ENCODE measurements at places on chromosomes 3 and 15.
A peak's percentile ranks its signal among the peaks of the same experiment; 100 is the strongest.

- no peak for DNase-seq
These were observed 374.6 kb upstream of the CFAP20DC start for GRCh38 chr3:59424268-59425010.

DNA sequence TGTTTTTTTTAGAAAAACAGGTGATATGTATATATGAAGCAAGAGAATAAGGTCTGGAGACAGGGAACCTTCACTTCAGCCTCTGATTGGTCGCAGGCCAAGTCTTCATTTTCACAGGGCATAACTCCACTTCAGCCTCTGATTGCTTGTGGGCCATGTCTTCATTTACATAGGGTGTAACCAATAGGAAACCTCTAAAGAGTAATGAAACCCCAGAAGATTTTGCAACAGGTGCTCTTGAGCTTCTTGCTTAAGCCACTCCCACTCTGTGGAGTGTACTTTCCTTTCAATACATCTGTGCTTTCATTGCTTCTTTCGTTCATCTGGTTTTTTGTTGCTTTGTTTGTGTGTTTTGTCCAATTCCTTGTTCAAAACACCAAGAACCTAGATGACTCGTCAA is 22.6 kb upstream of the SCG3 start:
- no peak for DNase-seq

GRCh38 chr15:89654847-89655805 is at the start of gene KIF7:
Gene KIF7, minus strand, starts transcription at chr15:89655467. Its CDS starts 2,537 bp downstream, at chr15:89652930.
- DNase-seq = peak; percentile 75

DNA sequence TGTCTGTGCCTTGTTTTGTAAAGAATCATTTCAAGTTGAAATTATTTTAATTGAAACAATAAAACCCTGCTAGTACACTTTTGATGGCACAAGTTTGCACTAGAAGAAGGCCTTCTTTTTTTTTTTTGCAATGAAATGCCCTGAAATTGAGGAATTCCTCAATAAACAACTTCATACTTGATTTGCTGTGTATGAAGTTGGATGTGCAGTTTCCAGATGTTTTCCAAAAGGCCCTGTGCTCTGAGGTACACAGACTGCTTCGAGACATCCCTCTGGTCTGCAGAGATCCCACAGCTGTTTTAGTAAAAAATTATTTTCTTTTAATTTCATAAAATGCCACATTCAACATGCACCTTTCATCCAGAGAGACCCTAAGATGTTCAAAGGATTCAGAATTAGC is 48.9 kb downstream of the HES1 start:
- no peak for DNase-seq

DNA sequence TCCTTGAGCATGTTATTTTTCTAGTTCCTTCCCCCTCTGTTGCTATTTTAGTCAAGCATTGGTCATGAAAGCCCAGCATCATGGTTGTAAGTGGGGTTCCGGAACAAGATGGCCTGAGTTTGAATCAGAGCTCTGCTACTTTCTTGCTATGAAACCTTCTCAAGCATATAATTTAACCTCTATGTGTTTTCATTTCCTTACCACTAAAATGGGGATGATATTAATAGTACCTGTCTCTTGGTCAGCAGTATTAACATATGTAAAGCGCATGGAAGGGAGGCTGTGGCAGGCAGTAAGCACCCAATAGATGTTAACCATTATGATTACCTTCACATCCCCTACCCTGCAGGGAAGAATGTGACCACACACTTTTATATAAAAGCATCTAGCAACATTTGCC is 14.3 kb upstream of the SPRED1 start:
- no peak for DNase-seq

DNA sequence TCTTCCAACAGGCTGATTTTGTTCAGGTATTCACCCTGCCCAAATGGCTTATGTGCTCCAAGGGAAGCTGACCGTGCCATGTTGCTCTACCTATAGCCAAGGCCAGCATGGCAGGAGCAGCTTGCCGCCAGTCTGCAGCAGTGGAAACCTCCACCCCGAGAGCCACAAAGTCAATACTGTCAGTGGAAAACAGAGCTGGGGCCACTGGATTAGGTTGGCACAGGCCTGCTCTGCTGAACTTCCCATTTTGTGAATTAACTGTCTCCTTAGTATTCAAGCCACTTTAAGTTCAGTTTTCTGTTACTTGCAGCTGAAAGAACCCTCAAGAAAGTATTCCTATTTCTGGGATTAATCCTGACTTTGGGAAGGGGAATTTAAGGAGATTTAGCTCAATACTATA is 63.8 kb upstream of the XCR1 start:
- DNase-seq = no peak

DNA sequence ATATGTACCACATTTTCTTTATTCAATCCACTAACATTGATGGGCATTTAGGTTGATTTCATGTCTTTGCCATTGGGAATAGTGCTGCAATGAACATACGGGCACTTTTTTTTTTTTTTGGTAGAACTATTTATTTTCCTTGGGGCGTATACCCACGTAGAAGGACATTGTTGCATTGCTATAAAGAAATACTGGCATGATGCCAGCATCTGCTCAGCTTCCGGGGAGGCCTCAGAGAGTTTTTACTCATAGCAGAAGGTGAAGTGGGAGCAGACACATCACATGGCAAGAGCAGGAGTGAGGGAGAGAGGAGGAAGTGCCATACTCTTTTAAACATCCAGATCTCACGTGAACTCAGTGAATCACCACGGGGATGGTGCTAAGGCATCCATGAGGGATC is 197.0 kb downstream of the SQOR start:
- no peak for DNase-seq

- DNase-seq = no peak
These were observed 31.8 kb downstream of the IRAK2 start for GRCh38 chr3:10196389-10197052.

GRCh38 chr3:7733933-7734332 is 767.7 kb upstream of the LMCD1 start:
- no peak for DNase-seq

DNA sequence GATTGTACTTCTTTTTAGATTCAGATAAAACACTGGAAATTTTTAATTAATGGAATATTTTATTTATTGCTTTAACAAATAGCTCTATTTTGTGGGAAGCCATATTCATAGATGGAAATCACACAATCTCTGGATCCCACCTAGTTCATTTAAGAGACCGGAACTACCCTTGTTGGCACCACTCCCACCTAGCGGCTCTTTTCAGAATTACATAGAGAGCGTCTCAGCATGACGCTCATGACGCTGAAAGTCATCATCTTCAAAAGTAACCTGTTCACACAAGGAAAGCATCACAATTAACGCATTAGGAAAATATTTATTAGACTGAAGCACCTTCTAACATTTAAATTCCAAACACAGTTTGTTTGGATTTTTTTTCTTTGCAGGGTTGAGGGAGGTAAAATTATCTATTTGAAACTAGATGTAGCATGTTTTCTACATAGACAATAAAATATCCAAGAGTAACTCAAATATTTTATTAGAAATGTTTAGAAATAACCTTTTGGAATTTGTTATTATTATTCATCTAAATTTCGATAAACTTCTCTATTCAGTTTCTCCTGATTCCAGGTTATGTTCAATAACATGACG is 214.9 kb upstream of the ARRDC4 start:
- peak; percentile 17 for DNase-seq

- DNase-seq = no peak
These were observed 22.3 kb upstream of the PLXNA1 start for GRCh38 chr3:126960604-126960995.

DNA sequence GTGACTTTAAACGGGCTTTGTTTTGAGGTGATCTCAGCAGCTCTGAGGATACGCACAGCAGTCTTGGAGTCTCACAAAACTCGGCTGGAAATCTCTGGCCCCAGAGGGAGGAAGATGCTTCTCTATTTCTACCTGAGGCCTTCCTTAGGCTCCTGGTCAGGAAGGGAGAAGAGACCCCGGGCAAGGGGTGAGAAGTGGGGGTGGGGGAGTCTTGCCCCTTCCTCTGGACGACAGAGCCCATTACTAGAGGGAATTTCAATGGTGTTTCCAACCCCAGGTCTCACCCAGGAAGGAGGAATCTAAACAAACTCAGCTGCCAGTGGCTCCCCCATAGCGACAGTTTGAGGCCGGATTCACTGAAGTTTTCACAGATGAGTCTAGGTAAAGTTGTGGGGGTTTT is 37.4 kb upstream of the PCSK6 start:
- DNase-seq = no peak

DNA sequence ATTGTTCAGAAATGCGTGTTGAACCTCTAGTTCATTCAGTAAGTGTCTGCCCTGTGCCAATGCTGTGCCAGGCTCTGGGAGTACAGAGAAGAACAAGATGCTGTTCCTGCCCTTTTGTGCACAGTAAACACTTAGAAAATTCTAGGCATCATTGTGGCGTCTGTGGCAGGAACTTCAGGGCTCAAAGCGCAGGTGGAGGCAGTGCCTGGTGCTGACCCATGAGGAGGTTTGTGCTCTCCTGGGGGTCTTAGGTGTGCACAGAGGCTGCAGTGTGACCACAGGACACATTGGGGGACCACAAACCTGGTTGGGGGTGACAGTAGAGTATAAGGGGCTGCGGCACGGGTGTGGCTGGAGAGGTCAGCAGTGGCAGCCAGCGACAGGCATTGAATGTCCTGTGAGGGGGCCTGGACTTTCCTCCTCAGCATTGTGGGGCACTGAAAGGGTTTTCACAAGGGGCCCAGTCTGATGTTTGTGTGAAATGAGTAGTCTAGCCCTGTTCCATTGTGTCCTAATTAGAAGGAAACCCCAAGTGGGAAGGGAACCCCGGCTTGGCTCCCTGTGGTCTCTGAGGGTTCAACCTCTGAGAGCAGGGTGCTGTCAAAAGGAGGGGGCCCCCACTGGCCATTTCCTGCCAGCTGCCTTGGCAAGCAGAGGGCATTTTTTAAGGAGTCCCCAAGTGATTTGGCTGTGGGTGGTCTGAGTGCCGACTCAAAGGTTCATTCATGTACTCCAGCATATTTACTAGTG is 20.9 kb downstream of the MRAS start:
- no peak for DNase-seq

DNA sequence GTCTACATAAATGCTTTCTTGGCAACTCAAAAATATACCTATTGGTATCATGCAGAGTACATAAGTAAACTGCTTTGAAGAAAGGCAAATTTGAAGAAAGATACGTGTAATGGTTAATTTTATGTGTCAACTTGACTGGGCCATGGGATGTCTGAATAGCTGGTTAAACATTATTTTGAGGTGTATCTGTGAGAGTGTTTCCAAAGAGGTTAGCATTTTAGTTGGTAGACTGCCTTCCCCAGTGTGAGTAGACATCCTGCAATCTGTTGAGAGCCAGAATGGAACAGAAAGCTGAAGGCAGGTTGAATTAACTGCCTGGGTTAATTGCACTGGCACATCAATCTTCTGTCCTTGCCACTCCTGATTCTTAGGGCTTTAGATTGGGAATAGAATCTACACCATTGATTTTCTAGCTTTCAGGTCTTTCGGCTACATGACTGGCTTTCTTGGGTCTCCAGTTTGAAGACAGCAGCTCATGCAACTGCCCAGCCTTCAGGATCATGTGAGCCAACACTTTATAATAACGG is 98.3 kb downstream of the CMSS1 start:
- no peak for DNase-seq

- no peak for DNase-seq
These were observed 27.6 kb downstream of the OPA1 start for GRCh38 chr3:193620650-193621049.

DNA sequence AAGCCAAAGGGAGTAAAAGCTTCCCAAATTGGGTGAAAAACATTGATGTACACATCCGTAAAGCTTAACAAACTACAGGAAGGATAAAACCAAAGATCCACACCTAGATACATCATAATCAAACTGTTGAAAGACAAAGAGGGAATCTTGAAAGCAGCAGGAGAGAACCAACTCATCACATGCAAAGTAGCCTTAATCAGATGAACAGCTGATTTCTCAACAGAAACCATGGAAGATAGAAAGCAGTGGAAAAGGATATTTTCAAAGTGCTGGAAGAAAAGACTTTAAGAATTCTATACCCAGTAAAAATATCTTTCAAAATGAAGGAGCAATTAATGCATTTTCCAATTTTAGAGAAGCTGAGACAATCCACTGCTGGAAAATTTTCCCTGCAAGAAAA is 36.8 kb downstream of the CHRNA7 start:
- no peak for DNase-seq

- no peak for DNase-seq
These were observed 107.2 kb upstream of the RASGRP1 start for GRCh38 chr15:38671675-38672254.

GRCh38 chr15:79474252-79474651 is 42.1 kb downstream of the MINAR1 start:
- DNase-seq = no peak

DNA sequence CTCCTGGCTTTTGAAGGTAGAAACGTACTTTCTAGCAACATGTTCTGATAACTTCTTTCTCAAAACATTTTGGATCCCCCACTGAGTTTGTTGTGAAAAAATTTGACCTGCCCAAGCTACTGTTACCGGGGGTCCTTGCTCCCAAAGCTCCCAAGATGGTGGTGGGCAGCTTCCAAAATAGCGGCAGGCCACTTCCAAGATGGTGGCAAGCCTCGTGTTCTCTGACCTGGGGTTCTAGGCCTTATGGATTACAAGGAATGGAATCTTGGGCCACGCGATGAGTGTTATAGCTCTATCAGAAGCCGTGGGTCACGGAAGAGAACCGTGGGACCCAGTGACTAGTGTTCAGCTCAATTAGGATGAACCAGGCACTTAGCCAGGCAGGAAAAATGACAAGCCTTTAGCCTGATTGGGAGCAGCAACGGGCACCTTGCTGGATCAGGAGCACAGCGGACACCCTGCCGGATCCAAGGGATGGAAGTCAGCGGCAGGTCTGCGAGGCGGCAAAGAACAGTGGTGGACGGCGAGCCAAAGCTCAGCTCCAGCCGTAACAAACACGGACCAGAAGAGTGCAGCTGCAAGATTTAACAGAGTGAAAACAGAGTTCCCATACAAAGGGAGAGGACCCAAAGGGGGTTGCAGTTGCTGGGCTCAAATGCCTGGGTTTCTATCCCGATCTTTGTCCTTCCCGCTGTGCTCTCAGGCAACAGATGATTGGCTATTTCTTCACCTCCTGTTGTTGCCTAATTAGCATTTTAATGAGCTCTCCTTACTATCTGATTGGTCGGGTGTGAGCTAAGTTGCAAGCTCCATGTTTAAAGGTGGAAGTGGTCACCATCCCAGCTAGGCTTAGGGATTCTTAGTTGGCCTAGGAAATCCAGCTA is 133.3 kb downstream of the WDR72 start:
- DNase-seq = no peak

DNA sequence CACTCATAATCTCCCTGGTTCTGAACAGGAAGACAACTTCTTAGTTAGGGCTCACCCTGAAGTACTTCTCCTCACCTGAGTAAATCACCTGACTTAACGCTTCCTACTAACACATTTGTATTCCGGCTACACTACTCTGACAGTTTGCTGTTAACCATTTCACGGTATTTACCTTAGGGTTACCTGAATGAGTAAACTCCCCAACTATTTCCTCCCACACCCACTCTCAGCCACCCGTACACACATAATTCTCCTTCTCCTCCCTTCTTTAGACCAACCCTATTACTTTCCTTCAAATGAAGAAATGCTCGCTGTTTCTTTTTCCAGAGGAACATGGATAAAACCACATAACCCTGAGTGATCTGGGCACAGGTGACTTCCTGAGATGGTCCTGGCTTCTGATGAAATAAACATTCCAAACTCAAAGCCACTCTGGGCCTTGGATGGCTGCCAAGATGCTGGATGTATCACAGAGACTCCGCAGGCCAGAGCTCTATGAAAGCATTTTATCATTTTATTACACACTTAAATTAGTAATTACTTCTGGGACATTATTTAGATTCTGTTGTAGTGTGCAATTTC is 183.6 kb upstream of the ATP11B start:
- DNase-seq = no peak

GRCh38 chr15:78139578-78139977 is 8.3 kb upstream of the CIB2 start:
- DNase-seq = no peak

GRCh38 chr3:13748276-13748879 is 131.5 kb downstream of the WNT7A start:
- no peak for DNase-seq

Data from D721Med (cell line).